ENCODE measurements at places on chromosomes 5 and 9.

GRCh38 chr5:157521704-157522029, 53.9 kb downstream of the ADAM19 start:
- DNase-seq, result no peak

- no peak for DNase-seq
Observed at GRCh38 chr9:125611121-125611765, 95.8 kb downstream of the MAPKAP1 start.

DNA sequence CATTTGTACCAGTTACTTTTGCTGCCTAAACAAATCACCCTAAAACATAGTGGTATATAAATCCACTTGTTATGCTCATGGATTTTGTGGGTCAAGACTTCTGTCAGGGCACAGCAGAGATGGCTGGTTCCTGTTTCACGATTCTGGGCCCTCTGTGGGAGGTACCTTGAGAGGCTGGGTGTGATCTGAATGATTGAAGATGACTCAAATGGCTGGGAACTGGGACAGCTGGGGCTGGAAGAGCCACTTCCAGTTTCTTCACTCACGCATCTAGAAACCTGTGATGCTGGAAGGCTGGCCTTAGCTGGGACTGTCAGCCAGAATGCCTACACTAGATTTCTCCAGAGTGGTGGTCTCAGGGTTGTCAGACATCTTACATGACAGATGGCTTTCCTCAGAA, 88.1 kb downstream of the KIF4B start:
- DNase-seq, result no peak

- no peak for DNase-seq
Observed at GRCh38 chr5:145025775-145026174, 809.4 kb downstream of the PRELID2 start.

GRCh38 chr5:87307796-87308423, 40.2 kb downstream of the RASA1 start:
- no peak for DNase-seq

DNA sequence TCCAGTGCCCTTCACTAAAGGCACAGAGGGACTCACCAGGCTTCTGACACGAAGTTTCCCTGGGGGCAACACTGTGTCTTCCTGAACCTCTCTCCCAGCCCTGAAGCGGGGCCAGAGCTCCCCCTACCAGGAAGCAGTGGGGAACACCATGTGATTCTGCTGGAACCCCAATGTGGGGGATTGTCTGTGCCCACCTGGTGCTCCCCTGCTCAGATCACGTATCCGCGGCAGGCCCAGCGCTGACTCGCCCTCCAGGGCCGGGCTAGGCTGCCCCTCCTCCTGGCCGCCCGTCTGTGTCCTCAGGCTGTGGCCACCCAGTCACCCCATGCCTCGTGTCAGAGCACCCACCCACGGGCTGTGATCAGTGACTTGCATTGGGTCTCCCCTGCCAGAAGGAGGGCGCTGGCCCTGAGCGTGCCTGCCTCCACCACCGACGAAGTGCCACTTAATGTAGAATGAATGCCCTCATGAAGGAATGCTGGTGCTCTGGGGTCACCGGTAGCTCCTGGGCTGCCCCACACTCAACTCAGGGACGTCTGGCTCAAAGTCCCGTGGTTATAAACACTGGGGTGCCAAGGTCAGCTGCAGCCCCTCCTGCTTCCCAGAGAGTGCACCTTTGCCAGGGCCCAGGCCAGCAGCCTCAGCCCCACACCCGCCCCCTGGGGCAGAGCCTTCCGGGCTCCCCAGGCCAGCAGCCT, 22.1 kb downstream of the SARDH start:
- DNase-seq, result peak; percentile 60

DNA sequence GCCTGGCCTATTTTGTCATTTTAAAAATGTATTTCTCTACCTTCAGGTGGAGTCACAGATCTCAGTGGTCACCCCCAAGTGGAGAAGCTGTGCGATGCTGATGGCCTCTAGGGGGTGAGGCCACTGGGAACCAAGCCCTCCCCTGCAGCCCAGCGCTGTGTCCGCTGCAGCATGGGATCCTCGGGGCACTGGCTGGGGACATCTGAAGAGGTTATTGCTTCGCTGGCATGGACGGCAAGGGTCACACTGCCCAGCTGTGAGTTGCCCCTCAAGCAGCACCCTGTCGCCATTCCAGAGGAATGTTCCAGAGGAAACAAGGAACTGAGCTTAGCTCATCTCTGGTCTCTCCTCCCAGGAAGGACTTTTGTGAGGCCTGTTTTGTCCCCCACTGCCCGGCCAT, 119.6 kb upstream of the S1PR3 start:
- DNase-seq, result no peak

DNA sequence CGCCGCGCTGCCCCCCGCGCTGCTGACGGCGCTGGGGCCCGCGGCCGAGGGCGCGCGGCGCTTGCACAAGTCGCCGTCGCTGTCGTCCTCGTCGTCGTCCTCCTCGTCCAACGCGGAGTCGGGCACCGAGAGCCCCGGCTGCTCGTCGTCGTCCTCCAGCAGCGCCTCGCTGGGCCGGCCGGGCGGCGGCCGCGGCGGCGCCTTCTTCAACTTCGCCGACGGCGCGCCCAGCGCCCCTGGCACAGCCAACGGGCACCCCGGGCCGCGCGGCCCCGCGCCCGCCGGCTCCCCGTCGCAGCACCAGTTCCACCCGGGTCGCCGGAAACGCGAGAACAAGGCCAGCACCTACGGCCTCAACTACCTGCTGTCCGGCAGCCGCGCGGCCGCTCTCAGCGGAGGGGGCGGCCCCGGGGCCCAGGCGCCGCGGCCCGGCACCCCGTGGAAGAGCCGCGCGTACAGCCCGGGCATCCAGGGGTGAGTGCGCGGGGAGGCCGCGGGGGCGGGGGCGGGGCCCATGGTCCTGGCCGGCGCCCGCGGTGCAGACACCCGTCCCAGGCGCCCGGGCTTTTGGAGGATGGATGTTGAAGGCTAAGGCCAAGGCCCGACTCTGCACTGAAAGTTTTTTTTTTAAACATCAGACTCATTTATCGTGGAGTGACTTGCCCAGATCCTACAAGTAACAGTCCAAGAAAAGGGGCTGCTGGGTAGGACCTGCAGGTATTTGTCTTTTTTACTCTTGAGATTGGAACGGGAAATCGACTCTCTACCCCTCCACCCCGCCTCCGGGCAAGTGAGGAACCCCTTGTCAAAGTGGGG, 1.2 kb downstream of the TENT4A start:
- no peak for DNase-seq

DNA sequence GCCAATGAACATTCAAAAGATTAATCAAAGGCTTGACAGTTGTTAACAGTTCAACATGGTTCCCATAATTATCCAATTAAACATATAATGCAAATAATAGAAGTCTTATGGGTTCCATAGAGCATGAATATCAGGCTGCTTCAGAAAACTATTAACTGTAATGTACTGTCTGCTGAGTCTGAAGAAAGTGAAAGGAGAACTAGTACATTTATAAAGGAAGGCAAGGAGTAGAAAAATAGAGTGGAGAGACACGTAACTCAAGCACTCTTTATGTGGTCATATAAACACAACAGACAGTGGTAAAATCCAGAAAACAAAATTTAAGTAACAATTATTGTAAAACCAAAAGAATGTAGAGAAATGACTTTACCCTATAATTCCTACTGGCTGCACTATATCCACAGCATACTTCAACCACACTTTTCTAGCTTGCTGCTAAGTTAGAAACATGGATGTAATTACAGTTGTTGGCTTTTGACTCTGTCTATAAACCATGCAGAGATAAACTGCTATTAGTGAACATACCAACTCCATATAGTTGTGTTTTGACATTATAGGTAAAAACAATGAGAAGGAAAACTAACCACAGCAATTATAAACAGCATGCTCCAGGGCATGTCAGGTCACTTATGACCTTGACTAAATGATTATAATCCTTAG, 32.7 kb downstream of the NFIB start:
- no peak for DNase-seq

GRCh38 chr5:102654559-102655349, 100.4 kb upstream of the PAM start:
- peak; percentile 93 for DNase-seq

- DNase-seq, result peak; percentile 98
Observed at GRCh38 chr5:180251141-180251540, 40.7 kb downstream of the MAPK9 start.

- no peak for DNase-seq
Observed at GRCh38 chr9:94985649-94986048, 259.1 kb downstream of the AOPEP start.

DNA sequence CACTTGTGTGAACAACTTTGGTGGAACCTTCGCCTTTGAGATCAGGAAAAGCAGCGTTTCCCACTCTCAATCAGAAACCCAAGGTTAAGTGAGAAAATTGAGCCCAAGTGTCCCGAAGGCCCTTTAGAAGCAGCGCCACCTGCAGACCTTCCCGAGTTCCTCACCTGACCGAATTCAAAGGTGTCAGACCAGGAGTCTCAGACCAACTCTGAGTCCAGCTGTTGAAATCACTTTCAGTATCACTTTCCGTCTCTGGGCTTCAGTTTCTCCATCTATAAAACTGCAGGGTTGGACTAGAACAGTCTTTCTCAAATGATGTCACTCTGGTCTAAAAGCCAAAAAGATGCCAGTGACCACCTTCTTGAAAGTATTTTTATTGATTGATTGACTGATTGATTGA, 31.7 kb upstream of the GRHPR start:
- no peak for DNase-seq

GRCh38 chr5:125554355-125554754, 807.9 kb upstream of the ZNF608 start:
- no peak for DNase-seq

- DNase-seq, result peak; percentile 78
Observed at GRCh38 chr9:122016744-122017143, 76.4 kb downstream of the TTLL11 start.

GRCh38 chr5:102418531-102418930, 80.3 kb downstream of the SLCO6A1 start:
- DNase-seq, result no peak

DNA sequence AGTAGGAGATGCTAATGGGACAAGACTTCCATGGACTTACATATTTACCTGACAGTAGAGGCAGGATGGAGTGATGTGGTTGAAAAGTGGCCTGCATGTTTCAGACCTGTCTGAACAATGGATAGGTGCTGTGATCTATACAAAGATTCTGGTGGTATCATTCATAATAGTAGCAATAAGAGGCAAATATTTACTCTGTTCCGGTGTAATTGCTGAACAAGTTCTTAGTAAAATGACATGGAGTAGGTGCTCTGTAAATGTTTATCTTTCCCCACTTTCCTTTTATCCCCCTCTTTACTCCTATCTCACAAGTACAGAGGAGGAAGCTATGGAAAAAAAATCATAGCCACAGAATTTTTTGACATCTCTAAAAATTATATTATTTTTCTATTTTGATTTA, 159.0 kb upstream of the SLC12A2 start:
- no peak for DNase-seq

DNA sequence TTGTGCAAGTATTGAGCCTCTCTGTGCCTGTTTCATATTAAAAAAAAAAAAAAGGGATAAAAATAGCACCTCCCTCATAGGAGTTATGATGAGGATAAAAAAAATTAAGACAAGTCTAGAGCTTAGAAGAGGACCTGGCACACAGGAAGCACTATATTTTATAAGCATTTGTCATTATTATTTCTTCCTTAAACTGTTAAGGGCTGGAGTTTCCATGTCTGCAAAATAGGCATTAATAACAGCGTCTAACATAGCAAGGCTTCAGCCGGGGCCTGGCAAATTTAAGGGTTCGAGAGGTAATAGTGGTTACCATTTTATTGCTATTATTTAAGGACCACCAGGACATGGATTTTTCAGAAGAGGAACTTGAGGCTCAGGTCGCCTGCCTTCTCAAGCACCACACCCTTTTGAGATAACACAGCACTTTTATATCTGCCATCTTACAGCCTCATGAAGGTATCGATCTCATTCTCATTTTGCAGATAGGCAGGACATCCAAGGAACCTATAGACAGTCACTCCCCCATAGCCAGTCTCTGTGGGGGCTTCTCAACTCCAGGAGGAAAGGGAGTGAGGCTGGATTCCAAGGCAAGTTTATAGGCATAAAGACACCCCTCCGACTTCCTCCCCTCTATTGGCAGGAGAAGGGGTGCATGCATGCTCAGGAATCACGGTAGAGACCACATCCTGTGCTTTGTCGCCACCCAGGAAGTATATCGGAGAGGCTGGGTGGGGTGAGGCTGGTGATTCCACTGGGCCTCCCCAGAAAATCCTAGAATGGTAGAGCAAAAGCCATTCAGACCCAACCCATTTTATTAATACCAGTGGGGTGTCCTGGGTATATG, 2.4 kb downstream of the ANXA6 start:
- no peak for DNase-seq

GRCh38 chr5:9249231-9249630, 296.6 kb downstream of the SEMA5A start:
- DNase-seq, result no peak

GRCh38 chr5:78537821-78538220, 110.8 kb downstream of the LHFPL2 start:
- peak; percentile 73 for DNase-seq

DNA sequence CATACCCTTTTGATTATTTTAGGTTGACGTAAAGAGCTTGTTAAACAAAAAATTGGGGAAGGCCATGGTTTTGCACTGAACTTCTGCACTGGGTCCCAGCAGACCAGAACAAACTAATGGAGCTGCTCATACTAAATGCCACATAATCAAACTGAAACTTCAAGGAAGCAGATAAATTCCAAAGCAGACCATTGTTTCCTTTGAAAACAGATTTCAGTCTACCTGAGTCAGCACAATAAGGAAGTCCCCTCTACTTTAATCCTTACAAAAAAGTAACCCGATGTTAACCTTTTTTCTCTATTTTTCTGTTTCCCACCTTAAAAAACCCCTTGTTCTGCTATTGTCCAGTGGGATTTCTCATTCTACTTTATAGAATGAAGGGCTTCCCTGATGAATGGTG, 39.2 kb downstream of the WDR36 start:
- DNase-seq, result no peak

GRCh38 chr5:6393596-6394194, 15.3 kb upstream of the MED10 start:
- DNase-seq, result no peak

DNA sequence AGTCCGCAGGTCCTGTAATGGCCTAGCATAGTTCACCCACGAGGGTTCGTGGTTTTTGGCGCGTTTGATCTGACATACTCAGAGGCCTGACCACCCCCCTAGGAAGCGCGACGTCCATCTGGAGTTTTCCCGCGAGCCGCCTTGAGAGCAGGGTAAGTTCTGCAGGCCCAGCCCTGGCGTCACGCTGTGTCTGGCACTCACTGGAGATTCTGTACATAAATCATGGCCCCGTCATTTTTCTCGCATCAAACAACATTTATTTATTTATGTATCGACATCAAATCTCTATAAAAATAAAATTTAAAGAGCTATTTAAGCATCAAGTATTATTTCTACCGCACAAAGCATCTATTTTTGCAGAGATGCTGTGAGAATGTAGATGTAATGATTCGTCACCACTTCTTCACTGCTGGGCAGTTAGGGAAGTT, 437 bp upstream of the TRIM41 start:
- no peak for DNase-seq

GRCh38 chr5:153498516-153498915, 8.0 kb downstream of the GRIA1 start:
- no peak for DNase-seq

DNA sequence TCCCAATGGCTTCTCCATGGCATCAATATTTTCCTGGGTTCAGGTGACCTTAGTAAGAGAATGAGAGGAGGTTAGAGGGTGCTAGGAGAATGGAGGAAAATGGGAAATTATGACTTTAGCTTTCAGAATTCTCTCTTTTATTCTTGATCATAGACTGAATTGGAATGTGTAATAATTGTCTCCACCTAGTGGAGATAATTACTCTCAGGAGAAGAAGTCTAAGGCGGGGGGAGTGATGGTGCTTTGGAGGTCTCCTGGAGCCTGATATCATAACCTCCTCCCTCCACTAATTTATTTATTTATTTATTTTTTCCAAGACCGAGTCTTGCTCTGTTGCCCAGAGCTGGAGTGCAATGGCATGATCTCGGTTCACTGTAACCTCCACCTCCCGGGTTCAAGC, 221.3 kb downstream of the GRIA1 start:
- DNase-seq, result no peak

All from brain (organoid and tissue), 16 donors.